NCI-H1092 (cell line): ENCODE measurements at places on chromosomes 1 and 21.

GRCh38 chr1:1624443-1625403, 7.2 kb upstream of the MMP23B start:
- no peak for DNase-seq

DNA sequence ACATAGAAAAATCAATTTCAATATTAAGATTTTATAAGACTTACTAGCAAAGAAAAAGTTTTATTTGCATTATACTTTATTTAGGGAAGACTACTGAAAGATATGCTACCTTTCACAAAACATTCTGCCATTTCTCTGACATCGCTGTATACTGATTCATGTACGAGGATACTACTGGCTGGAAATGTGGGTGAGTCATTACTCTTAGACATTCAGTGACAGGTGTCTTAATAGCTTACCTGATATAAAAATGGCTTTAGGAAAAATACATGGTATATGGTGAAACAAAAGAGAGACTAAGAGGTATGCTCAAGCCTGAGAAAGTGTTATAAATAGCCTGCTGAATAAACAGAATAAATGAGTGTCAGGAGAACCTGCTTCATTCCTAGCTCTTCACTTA, 73.0 kb upstream of the EXO1 start:
- DNase-seq = no peak

DNA sequence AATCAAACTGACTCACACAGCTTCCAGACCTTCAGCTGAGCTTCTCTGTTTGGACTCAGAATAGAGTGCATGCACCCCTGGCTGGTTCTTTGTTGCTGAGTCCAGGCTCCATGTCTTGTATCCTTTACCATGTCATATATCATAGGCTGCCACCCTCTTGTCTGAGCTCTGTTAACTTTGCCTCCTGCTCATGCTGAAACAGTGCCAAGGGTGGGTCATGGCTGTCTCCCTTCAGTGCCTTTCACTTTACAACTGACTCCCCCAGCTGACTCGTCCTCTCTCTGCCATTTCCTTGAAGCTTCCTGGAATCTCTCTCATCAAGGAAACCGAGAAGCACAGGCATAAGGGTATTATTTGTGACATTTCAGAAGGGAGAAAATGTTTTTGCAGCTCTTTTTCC, 885.3 kb downstream of the TTLL7 start:
- DNase-seq = no peak

GRCh38 chr1:224525411-224526040, 90.6 kb upstream of the CNIH3 start:
- no peak for DNase-seq

GRCh38 chr1:9455487-9456234, 83.6 kb upstream of the SLC25A33 start:
- peak; percentile 56 for DNase-seq

DNA sequence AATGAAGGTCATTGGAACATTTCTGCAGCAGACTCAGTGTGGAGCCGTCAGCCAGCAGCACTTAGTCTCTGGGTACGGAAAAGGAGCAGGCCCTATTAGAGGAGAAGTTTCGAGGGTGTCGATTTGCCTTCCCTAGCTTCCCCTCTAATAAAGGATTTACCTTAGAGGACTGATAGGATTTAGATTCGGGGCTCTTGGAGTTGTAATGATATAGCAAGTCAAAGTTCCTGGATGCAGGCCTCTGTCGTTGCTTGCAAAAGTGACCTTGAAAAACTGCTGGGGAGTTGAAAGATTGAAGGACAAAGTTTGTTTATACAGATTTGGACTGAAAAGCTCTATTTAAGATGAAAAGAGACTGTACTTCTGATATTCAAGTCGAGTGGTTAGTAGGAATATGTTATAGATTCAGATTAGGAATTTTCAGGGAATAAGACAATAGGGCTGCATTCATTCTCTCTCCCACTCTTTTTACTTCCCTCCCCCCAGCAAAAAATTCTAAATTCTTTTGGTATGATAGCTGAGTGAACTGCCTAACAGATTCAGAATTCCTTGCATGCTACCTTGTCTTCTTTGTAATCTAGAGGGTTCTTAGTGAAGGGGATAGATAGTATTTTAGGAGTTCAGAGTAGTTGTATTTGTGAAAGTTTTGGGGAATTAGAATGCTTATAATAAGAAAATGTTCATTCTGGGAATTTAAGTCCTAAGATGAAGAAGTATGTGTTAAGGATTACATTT, 19.2 kb downstream of the NFYC start:
- DNase-seq = no peak

- no peak for DNase-seq
Observed at GRCh38 chr1:65691152-65691900, 101.4 kb upstream of the PDE4B start.

DNA sequence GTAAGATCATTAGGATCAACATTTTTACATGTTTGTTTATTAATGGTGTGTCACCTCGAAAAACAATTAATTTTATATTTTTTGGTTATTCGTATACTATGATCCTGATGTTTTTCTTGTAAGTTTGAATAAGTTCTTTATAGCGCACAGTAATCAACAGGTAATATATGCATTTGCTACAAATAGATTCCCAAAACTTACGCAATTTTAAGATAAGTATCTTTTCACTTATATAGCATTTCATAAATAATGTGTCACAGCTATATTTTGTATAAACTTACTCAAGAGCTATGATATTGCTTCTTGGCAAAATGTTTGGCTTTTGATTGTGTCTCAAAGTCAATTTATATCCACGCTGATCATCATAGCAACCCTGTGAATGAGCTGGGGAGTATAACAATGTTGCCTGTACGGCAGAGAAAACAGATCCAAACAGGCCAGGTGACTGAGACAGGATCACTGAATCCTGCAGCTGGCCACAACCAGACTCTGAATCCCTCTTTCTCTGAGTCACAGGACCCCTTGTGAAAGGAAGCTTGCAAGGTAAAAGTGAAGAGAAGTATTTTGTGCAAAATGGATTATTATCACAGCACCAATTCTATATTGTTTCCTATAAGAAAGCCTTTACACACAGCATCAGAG, 48.6 kb downstream of the GNG12 start:
- DNase-seq = no peak

GRCh38 chr1:109083923-109084322, 6.6 kb upstream of the TMEM167B start:
- DNase-seq = no peak

- no peak for DNase-seq
Observed at GRCh38 chr1:74324684-74325448, 89.7 kb downstream of the TNNI3K start.

DNA sequence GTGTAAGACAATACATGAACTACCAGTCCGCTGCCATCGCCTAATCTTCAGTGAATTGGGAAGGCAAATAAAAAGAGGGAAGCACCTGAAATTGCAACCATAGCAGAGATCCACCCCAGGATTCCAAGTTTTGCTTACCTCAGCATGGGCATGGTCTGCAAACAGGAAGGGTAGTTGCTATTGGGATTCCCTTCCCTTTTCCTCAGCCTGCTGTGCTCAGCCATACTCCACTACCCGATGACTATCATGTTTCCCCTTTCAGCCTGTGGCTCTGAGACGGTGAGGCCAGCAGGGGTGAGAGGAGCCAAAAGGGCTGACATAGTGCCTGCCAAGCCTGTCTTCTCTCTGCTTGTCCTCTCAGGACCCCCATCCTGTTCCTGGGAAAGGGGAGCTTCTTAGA, 64.2 kb downstream of the GPR137B start:
- no peak for DNase-seq

DNA sequence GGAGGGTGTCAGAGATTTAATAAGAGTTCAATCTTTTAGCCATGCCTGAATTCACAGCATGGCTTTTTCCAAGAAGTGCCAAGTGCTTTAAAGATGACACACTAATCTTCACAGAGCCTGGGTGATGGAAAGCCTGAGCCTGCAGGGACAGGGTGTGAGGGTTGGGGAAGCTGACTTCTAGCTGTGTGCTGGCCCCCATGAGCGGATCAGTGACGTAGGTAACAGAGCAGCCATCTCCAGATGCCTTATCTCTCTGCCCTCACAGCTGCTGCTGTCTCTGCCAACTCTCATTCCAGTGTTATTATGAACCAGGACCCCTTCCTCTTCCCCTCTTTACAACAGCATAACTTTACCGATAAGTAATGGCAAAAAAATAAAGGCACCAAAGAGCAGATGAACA, 30.6 kb downstream of the FAM78B start:
- DNase-seq = no peak

GRCh38 chr1:1598051-1598719, 1.8 kb downstream of the FNDC10 start:
- DNase-seq = no peak

GRCh38 chr1:33548319-33548718, 75.9 kb downstream of the ZSCAN20 start:
- DNase-seq = no peak

DNA sequence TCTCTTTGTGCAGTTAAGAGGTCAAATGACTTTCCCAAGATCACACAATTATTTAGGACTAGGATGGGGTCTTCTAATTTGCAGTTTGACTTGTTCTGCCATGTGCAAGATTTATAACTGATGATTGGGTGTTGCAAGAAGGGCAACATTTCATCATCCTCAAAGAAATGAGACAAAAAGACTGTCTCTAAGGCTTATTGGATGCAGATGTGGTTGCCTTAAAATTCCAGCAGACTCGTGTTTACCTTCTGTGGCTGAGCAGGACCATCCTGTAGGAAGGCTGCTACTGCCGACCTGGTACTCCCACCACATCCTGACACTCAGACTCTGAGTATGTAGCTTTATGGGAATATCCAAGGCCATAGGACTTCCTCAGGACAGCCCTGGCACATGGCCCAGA, 99.9 kb upstream of the SGIP1 start:
- no peak for DNase-seq

DNA sequence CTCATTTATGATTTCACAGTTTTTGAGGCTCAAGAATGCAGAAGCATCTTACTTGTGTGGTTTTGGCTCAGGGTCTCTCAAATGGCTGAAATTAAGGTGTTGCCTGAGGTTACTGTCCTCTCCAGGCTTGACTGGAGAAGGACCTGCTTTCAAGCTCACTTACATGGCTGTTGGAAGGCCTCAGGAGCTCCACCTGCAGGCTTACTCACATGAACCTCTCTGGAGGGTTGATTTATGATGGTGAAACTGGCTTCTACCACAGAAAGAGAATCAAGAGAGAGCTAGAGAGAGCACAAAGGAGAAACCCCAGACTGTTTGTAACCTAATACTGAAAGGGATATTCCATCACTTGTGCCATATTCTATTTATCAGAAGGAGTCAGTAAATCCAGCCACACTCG, 6.2 kb upstream of the KCNK2 start:
- DNase-seq = no peak
